ENCODE measurements at places on chromosomes 7 and 10.
A peak's percentile ranks its signal among the peaks of the same experiment; 100 is the strongest.

- no peak for DNase-seq
These were observed 4.8 kb upstream of the OR9A4 start for GRCh38 chr7:141911391-141911790.

GRCh38 chr7:23106823-23107663 is 1.5 kb downstream of the KLHL7 start:
- DNase-seq, result no peak

DNA sequence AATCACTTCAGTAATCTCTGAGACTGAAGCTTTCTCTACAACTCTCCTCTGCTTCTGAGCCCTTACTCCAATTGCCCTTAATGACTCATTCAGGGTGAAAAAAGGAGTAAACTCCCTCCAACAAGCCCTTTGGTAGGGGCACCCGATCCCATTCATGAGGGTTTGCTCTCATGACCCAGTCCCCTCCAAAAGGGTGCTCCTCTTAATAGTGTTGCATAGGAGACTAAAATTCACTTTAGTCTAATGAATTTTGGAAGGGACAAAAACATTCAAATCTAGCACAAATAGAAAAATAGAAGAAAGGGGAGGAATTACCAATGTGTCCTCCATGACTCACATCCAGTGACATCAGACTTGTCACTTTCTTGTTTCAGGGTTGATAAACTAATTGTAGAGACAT is 66.2 kb upstream of the CCNY start:
- no peak for DNase-seq

GRCh38 chr7:27689591-27690164 is 27.0 kb upstream of the HIBADH start:
- no peak for DNase-seq

DNA sequence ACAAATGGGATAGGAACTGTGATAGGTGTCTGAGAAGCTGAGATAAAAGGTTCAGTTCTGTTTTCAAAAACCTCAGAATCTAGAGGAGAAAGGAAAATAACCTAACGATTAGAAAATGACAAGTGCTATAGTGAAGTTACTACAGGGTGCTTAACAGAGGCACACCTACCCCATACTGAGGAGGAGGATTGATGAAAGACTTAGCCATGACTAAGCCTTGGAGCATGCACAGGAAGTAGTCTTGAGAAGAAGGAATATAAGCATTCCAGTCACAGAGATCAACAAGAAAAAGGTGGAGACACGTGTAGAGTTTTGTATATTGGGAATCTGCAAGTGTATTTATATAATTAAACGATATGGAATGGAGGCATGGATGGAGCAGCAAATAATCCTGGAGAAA is 1225.5 kb upstream of the CELF2 start:
- DNase-seq, result no peak

GRCh38 chr10:81943583-81943982 is 68.6 kb downstream of the NRG3 start:
- DNase-seq, result no peak

DNA sequence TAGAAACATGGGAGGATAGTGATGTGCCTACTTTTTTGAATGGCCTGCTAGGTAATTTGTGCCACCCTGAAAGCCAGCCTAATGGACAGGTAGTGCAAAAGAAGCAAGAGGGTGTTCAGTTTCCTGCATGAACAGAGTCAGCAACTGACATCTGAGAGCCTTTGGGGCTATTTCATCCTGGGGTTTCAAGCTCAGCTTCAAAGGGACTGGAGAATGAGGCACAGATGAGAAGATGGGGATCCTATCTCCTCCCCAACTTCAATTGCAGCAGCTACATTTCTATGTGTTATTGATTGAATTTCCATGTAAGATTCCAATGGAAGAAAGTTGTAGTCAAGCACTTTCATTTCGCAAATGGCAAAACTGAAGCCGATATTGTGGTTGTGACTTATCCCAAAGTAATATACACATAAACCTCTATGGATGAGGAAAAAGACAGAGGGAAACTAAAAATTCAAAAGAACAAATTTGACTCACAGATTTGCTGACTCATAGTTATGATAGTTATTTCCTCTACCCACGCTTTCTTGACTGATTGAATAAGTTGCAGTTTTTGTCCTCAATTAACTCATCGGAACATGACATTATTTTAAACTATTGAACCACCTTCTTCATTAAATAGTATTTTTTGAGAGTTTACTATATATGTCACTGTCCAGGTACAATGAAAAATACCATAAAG is 42.6 kb upstream of the NRP1 start:
- no peak for DNase-seq

DNA sequence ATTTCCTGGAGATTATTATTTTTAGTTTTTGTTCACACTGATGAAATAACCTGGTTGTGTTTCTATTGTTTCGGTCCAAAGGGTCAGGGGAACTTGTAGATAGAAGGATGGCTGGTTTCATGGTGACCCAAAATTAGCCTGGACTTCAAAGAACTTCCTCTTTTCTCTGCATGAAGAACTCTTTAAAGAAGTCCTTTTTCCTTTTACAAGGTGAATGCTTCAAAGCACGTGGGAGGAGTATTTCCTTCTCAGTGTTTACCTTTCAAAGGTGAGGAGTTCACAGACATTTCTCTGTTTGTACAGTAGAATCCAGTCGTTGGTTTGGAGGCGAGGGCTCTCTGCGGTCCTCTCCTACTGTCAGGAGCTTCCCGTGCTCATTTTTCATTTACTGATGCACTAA is 561.7 kb downstream of the GATA3 start:
- DNase-seq, result no peak

DNA sequence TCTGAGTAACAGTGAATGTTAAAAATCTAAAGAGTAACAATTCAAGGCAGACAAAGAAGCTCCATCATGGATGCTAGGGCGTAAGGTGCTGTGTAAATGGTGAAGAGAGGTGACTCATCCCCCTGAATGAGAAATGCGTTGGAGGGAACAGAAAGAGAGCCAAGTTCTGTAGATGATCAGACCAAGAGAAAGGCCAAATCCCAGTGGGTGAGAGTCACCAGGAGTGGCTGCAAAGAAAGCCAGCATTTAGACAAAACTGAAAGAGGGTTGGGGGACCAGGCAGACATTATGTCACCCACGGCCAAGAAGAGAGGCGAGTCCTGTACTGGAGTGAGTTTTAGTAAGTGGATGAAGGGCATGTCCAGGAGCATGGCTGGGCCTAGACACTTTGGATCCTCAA is 153.1 kb downstream of the TRIL start:
- no peak for DNase-seq

DNA sequence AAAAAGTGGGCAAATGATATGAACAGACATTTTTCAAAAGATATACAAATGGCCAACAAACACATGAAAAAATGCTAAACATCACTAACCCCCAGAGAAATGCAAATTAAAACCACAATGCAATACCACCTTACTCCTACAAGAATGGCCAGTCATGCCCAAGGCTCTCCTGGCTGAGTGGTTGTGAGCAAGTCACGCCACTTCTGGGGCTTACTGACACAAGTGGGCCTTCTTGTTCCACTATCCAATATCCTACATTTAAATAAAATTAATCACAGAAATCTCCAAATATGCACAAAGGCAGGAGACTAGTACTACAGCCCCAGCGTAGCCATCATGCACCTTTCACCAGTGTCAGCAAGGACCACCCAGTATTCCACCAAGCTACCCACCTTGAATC is 181.9 kb downstream of the TNS3 start:
- no peak for DNase-seq

GRCh38 chr10:51046654-51047053 is 27.6 kb upstream of the PRKG1 start:
- no peak for DNase-seq

DNA sequence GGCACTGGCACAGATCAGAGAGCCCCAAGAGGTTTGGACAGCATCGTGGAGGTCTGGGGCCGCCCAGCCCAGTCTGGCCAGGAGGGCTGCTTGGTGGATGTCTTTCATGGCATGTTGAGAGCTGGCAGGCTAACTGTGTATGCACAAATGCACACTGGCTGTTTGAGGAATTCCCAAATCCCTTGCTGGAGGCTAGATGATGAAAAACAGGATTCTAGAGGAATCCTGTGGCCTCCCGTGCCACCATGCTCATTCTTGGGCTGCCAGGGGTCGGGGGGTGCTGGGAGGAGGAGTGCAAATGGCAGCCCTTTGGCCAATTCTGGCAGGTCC is 26.5 kb downstream of the LEP start:
- DNase-seq, result no peak

DNA sequence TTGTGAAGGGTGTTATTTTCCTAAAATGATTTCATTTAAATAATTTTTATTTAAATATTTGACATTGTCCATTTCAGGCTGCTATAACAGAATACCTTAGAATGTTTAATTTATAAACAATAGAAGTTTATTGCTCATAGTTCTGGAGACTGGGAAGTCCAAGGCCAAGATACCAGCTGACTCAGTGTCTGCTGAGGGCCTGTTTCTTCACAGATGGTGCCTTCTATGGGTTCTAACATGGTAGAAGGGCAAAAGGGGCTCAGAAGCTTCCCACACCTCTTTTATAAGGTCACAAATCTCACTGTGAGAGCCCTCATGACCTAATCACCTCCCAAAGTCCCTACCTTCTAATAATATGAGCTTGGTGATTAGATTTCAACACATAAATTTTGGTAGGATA is 50.7 kb downstream of the MTURN start:
- DNase-seq, result no peak

DNA sequence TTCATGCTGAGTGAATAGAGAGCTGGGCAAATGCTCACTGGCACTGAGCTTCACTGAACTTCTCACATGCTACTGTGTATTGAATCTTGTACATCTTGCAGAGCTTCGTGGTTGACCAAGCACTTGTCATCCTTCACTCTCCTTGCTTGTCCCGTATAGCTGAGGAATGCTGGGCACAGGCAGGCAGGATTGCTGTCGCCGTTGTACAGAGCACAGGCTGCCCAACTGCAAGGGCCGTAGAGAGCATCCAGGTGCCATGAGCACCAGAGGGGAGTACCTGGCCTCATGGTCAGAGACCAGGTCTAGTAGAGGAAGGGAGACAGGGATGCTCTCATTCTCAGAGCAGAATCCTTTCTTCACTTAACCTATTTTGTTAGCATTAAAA is 99.8 kb upstream of the RET start:
- DNase-seq, result no peak

DNA sequence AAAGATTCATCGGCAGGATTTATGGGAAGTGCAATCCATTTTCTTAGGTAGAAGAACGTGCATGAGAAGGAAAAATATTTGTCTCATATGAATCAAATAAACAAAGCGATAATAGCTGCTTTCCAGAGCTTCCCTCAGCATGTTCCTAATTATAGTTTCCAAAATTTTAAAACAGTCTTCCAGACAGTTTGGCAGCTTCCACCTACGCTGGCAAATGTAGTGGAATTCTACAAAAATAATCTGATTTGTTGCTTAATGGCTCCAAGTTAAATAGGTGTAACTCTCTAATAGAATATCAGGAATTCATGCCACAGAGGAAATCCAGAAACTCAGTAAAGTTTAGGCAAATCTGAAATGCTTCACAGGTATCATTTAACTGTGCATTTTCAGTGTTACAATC is 23.3 kb upstream of the AGBL3 start:
- no peak for DNase-seq

- no peak for DNase-seq
These were observed 80.8 kb downstream of the PAX2 start for GRCh38 chr10:100826031-100826651.

- no peak for DNase-seq
These were observed 479 bp downstream of the CYP26A1 start for GRCh38 chr10:93074147-93074596.

- peak; percentile 78 for DNase-seq
These were observed 10.4 kb upstream of the CLCN1 start for GRCh38 chr7:143305423-143306070.

DNA sequence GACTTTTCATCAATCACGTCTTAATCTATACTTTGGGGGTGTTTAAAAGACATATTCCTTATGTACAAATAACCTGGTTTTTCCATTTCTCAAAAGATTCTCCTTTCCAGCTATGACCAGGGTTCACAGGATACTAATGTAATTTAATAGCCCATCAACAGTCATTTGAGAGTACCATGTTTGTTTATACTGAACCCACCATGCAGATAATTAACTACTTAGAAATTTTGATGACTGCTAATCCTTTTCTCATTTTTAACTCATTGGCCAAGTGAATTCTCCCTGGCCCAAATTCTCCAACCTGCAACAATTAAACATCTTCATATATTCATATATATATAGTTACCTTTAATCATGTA is 28.8 kb upstream of the KMT2E start:
- no peak for DNase-seq

GRCh38 chr7:20260223-20260622 is 43.0 kb upstream of the MACC1 start:
- no peak for DNase-seq

GRCh38 chr7:112204499-112205342 is 1.5 kb downstream of the DOCK4 start:
- no peak for DNase-seq

GRCh38 chr10:17026686-17027485 is 102.7 kb downstream of the CUBN start:
- DNase-seq, result no peak

DNA sequence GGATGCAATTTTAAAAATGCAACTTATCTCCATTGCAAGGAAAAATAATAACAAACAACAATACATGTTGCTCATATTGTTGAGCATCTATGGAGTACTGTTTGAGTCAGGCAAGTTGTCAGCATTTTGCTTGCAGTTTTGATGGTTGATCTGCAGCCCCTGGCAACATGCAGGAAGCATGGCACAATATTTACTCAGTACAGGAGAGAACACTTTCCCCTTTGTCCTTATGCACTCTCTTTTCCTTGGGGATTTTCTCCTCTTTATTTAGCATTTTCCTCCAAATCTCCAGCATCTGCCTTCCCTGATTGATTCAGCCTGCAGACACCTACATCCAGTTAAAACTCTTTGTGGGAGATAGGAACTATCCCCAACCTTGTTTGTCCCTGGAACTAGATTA is 620.5 kb upstream of the LRRN3 start:
- DNase-seq, result no peak

GRCh38 chr10:117005527-117006055 is 604 bp upstream of the SHTN1 start:
- DNase-seq, result peak; percentile 23

GRCh38 chr10:99619090-99619800 is 994 bp downstream of the SLC25A28 start:
- no peak for DNase-seq

GRCh38 chr10:15167411-15168290 is 842 bp downstream of the NMT2 start:
- peak; percentile 49 for DNase-seq

- DNase-seq, result no peak
These were observed 18.4 kb upstream of the MET start for GRCh38 chr7:116653646-116654045.

GRCh38 chr7:101128040-101128834 is 1.3 kb downstream of the SERPINE1 start:
- no peak for DNase-seq

DNA sequence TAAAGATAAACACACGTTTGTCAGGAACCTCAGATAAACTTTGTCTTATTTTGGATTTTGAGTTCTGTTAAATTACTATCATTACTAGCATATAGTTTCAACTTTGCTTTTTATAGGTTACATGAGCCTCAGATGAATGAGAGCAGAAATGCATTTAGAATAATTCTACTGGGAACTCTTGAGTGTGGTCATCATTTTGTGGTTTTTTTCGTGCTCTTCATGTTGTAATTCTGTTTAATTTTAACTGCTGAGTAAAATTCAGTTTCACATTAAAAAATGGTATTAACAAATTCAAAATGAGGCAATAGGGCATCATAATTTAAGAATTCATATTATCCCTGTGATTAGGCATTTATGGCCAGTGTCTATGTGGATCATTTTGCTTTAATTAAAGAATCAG is 72.9 kb downstream of the GNAI1 start:
- no peak for DNase-seq
